ENCODE measurements at places on chromosomes 5 and 9.

GRCh38 chr9:111819360-111819759, 24.6 kb upstream of the SHOC1 start:
- no peak overlapping the region for H3K27ac ChIP-seq
- H3K4me3 ChIP-seq, result no peak overlapping the region
- no peak for DNase-seq
- no peaks in the 10 kb centered on the region for H3K36me3 ChIP-seq
- H3K4me1 ChIP-seq, result no peaks in the 10 kb centered on the region
- H3K27me3 ChIP-seq, result peaks cover 2% of the 10 kb centered on the region

GRCh38 chr5:154683101-154683880, 71.9 kb upstream of the LARP1 start:
- peak overlapping the region; percentile 64 for H3K4me3 ChIP-seq
- no peaks in the 10 kb centered on the region for H3K36me3 ChIP-seq
- DNase-seq, result no peak
- H3K4me1 ChIP-seq, result no peaks in the 10 kb centered on the region
- H3K27me3 ChIP-seq, result peaks cover 29% of the 10 kb centered on the region
- H3K27ac ChIP-seq, result no peak overlapping the region

GRCh38 chr9:121620777-121621449, 30.5 kb upstream of the DAB2IP start:
- H3K27me3 ChIP-seq, result no peaks in the 10 kb centered on the region
- no peaks in the 10 kb centered on the region for H3K4me1 ChIP-seq
- H3K36me3 ChIP-seq, result no peaks in the 10 kb centered on the region
- no peak overlapping the region for H3K4me3 ChIP-seq

DNA sequence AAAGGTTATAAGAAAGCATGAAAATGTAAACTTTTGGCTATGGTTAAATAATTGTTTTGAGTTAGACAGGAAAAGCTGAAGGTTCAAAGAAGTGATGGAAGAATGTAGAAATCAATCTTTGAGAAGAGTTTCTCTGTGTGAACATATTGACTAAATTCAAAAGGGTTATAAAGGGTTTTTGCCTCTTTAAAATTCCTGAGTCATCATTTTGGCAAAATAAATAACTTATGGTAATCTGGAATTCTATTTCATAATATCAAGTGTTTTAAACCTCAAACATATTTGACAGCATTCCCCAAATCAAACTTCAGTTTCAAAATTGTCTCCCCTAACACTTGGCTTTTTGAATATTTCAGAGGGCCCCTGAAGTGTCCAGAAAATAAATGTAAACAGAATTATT, 60.6 kb upstream of the SPINK5 start:
- H3K27ac ChIP-seq, result no peak overlapping the region
- DNase-seq, result no peak
- H3K36me3 ChIP-seq, result no peaks in the 10 kb centered on the region
- H3K4me1 ChIP-seq, result no peaks in the 10 kb centered on the region
- H3K4me3 ChIP-seq, result no peak overlapping the region
- H3K27me3 ChIP-seq, result no peaks in the 10 kb centered on the region

DNA sequence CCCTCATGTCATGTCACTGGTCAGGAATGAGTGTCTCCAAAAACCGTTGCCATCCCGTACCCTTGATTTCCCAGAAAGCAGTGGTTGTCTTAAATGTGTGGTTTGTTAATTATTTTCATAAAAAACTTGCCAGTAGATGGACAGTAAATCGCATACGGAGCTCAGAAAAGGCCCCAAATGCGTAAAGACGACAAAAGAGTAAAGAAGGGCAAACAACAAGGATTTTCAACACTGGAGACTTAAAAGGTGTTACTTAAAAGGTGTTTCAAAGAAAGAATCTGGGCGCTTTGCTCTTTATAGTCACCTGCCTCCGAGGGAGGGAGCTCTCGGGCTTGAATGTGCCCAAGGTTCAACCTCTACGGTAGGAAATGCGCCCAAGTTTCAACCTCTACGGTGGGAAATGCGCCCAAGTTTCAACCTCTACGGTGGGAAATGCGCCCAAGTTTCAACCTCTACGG, 734 bp downstream of the KIF27 start:
- H3K27ac ChIP-seq, result peak overlapping the region; percentile 86
- DNase-seq, result no peak
- H3K4me1 ChIP-seq, result peaks cover 19% of the 10 kb centered on the region
- H3K4me3 ChIP-seq, result peak overlapping the region; percentile 74
- no peaks in the 10 kb centered on the region for H3K27me3 ChIP-seq

All from activated T-helper 2 cell treated with anti-CD3 and anti-CD28 coated beads, Interferon-gamma antibody, Interleukin-2, Interleukin-4, amounts not matched to agents 10 μg/mL and 5 μg/mL and 100 μg/mL, durations not matched to agents 14 hours and 24 hours and 36 hours (primary cell).